ENCODE measurements at places on chromosomes 1 and 21. TPM values are rescaled to one million over a fixed set of nuclear protein-coding genes. Genes with fewer than 3 reads are reported as not detected.

The CTNNBIP1 gene
- 74.1 TPM for total RNA-seq

GRCh38 chr1:200081151-200081968 lies 53.9 kb downstream of the NR5A2 start:
- DNase-seq: no peak

DNA sequence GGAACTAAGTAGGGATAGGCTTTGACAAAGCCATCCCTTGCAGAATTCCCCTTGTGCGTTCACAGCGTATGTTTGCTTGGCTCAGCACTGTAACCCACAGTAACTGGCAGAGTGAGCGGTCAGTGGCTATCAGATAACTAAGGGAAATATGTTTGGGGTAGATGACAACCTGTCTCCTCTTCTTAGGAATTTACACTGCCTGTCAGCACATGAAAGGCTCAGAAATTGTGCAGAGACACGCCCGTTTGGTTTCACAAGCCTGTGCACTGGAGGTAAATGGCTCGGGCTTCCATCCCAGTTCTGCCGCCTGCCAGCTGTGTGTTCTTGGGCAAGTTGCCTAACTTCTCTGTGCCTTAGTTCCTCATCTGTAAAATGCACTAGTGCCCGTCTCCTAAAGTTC lies 101.2 kb downstream of the PRDM2 start:
- no peak for DNase-seq

The TMEM125 gene
- total RNA-seq: not detected

DNA sequence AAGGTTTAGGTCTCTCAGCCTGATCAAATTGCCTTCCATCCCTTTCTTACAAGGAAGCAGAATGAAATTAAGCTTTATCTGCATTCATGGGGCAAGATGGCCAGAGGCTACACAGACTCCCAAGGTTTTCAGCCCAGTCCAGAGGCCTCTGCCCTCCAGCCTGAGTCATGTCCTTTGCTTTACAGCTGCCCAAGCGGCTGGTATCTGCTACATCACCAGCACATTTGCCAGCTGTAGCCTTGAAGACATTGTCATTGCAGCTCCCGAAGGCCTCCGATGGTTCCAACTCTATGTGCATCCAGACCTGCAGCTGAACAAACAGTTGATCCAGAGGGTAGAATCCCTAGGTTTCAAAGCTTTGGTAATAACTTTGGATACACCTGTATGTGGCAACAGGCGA lies 16.0 kb downstream of the HAO2 start:
- DNase-seq: no peak

The KRTAP10-9 gene
- total RNA-seq: not detected

- no peak for DNase-seq
These were observed 93.7 kb upstream of the SLC2A1 start for GRCh38 chr1:43052322-43052721.

The ECM1 gene
- total RNA-seq: 55.8 TPM

DNA sequence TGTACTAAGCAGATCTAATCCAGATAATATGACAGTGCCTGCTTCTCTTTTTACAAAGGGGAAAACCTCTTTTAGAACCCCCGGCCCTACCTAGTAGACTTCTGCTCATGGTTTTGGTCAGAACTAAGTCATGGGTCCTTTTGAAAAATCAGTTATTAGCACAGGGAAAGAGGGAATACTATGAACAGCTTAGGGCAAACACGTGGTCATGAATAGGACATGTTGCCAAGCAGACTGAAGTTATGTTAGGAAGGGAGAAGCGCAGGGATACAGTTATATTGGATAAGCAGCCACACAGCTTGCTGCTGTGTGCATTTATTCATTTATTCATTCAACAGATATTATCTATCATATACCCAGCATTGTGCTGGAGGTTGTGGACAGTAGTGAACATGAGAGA lies 25.3 kb upstream of the IGSF3 start:
- DNase-seq: no peak
